ENCODE measurements at places on chromosomes 3 and 15.
A peak's percentile ranks its signal among the peaks of the same experiment; 100 is the strongest.

GRCh38 chr15:79432345-79433275, 474 bp downstream of the MINAR1 start:
- no peak for DNase-seq

GRCh38 chr3:44969154-44969827, 6.7 kb downstream of the ZDHHC3 start:
- no peak for DNase-seq

GRCh38 chr3:184655597-184655996, 56.3 kb downstream of the MAGEF1 start:
- DNase-seq, result no peak

- DNase-seq, result no peak
Measured at GRCh38 chr3:78186404-78186803, 1146.5 kb downstream of the ROBO2 start.

DNA sequence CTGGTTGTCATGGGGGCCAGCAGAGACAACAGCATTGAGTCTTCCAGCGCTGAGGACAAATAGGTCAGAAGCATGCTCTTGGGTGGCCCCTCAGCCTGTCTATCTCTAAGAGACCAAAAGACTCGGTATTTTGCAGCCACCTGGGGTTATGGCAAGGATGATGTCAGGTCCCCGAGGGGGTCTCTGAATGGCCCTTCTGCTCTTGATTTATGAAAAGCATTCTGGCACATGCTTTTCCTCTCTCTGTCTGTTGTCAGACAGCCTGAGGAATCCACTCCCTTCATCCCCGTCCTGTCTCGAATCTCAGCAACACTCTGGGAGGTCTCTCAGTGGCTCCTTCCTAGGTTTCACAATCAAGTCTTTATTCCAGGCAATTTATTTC, 156.6 kb upstream of the RGMA start:
- DNase-seq, result no peak

DNA sequence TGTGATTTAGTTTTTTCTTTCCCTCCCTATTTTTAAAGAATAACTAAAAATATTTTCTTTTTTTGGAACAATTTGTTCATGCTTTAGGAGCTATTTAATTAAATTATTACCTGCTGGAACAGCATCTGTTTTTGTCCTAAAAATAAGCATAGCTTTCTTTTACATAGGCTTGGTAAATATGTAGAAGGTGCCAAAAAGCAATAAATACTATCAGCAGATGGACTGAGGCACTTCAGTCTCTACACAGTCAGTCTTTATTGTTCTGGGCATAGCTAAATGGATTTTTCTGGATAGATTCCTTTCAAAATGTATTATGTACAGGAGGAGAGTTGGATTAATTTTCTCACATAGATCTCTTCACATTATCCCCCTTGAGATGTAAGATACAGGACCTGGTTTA, 223.5 kb downstream of the NAALADL2 start:
- DNase-seq, result no peak

- no peak for DNase-seq
Measured at GRCh38 chr3:85591451-85591850, 632.7 kb downstream of the CADM2 start.

DNA sequence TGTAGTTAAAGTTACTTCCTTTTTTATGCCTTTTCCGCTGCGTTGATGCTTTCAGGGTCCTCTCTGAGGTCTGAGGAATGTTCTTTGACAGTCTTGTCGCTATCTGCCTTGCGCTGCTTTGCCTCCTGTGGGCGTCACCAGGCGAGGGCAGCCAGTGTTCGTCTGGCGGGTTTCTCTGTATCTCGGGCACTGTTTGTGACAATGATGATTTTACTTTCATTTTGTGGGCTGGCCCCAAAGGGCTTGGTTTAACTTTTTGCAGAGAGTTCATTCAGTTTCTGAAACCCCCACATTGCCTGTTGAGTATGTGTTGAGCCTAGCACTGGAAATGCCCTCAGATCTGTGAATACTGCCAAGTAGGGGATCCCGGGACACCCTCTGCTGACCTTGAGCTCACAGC, 24.6 kb upstream of the SACM1L start:
- DNase-seq, result peak; percentile 51

- no peak for DNase-seq
Measured at GRCh38 chr3:43892061-43892460, 201.3 kb downstream of the ABHD5 start.

Data from stimulated activated CD8-positive, alpha-beta memory T cell treated with anti-CD3 and anti-CD28 coated beads, Interleukin-15, amount 100 ng/mL, for 1 hour (primary cell).